T-helper 1 cell (primary cell): ENCODE measurements at places on chromosomes 1 and 21.
A peak's percentile ranks its signal among the peaks of the same experiment; 100 is the strongest.

GRCh38 chr1:95096218-95096841 is 20.8 kb upstream of the TLCD4 start:
- DNase-seq: no peak

- DNase-seq: no peak
Measured at GRCh38 chr1:119286587-119287181, 81.9 kb upstream of the HAO2 start.

GRCh38 chr1:22331618-22332423 is 119.8 kb upstream of the ZBTB40 start:
- no peak for DNase-seq

GRCh38 chr1:152986578-152986977 is 2.7 kb downstream of the SPRR1A start:
- no peak for DNase-seq

GRCh38 chr1:162855461-162856150 is 5.4 kb downstream of the CCDC190 start:
- DNase-seq: no peak

- no peak for DNase-seq
Measured at GRCh38 chr1:55443175-55443915, 228.2 kb upstream of the USP24 start.

GRCh38 chr1:199084293-199084692 is 445.5 kb downstream of the PTPRC start:
- DNase-seq: no peak

DNA sequence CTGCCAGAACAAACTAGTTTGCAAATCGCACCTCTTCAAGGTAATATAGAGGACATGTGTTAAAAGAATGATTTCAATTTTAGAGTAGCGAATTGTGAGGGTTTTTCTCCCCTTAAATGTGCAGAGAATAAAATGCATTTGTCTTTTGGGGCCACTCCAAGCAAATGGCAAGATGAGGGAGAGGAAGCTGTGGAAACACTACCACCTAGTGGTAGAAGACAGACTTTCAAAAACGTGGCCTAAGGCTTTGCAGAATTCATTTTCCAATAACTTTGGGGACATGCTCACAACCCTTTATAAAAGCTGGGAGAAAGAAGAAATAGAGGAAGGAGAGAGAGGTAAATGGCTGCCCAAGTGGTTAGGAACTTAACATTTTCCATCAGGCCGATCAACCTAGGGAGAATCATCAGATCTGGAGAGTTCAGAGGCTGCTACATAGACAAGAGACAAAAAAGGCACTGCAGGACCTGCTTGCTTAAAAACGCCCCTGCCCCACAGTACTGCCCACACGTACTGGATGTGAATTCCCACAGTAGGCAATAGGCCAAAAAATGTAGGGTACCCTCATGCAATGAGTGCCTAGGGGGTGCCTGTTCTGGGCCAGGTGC is 15.7 kb upstream of the RCAN1 start:
- peak; percentile 56 for DNase-seq

DNA sequence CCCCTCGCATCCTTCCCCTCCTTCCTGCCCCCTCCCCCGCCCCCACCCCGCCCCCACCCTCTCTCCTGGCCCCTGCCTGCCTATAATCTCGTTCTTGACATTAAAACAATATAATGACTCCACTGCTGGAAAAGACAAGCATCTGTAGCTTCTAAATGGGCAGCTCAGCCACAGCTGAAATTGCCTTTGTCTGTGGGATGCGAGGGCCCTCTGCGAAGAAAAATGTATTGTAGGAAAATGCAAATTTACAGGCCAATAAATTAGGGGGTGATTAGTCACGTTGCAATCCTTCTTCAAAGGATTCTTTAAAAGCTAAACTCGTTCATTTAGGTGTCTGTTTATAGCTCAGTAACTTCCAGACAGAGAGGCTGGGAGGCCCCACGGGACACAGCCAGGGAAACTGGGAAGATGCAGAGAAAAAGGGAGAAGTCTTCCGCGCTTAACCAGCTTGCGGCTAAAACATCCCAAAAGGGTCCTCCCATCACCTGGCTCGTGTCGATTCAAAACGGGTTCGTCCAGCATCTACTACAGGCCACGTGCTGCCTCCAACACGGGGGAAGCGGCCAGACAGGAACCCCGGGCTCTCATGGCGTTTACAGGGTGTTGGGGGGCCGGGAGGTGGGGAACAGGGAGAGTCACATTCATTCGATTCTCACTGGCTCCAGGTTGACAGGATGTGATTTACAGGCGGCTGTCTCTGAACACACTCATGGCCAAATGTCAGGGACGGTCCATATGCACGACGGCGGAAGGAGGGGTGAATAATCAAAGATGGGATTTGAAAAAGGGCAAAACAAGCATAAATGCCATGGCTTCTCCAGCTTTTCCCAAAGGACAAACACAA is 100.5 kb upstream of the ZBTB40 start:
- no peak for DNase-seq

GRCh38 chr21:27513825-27514224 is 546.9 kb upstream of the ADAMTS5 start:
- no peak for DNase-seq

GRCh38 chr1:235725434-235725833 is 75.8 kb upstream of the GNG4 start:
- no peak for DNase-seq

DNA sequence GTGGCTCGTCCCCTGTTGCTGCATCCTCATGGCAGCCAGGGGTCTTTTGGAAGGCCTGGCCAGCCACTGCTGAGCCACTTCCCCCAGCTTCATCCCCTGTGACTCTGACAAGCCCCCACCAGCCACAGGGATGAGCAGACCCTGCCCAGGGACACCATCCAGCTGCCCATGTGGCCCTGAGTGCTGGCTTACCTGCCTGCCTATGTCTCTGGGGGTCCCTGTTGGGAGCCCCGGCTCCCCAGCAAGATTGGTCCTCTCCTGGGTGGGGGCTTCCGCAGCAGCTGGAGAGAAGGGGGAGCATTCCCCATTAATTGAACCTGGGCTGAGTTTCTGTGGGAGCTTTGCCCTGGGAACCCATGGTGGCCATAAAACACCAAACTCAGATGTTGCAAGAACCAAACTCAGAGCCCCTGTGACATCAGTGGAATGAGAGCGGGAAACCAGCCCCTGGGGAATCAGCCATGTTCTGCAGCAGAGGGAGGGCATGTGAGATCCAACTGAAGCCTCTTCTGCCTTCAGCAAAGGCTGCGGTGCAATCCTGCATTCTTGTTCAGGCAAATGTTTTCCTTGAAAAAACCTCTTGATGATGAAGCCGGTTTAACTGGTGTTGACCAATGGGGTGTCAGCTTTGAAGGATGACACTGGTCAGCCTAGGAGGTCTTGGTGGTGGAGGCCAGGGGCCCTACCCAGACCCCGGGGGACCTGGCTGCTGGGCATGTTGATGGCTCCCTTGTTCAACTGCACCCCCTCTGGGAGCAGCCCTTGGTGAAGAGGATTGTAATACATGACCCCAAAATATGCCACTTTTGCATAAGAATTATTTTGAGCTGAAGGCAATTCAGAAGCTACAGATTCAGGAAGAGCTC is 28.3 kb upstream of the COL18A1 start:
- no peak for DNase-seq

DNA sequence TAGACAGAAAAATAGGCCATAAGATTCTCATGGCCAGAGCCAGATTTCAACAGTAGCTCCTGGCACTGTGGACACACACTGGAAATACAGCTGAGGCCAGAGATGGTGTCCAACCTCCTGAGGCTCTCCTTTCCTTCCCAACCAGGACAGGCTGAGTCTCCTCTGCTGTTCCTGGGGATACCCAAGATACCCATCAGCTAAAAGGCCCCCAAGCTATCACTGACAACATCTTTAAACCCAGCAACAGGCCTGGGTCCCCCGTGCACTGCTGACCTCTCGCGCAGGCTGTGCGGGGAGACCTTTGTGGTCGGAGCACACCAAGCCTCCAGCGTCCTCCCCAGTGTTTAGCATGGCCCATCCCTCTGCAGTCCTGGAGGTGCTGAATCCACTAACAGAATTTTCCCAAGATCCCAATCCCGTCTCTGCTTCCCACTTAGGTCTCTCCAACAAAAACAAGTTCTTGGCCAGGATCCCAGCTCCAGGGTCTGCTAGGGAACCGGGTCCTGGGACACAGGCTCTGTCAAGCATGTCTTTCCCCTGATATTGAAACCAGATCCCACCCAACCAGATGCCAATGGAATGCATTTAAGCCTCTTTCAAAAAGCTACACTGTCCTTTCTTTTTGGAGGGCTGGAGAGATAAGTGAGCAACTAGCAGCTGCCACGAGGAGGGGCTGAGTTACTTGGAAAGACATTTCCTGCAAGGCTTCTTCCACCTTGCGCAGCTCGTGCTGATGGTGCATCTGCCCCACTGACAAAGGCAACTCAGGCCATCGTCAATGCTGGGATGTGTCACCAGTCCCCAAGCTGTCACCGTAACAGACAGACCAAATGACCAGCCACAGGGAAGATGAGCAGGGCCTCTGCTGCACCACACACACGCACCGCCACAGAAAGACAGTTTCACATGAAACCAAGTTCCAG is 73.2 kb downstream of the BCAR3 start:
- DNase-seq: no peak

GRCh38 chr1:94925561-94926125 is 1.3 kb downstream of the CNN3 start:
- DNase-seq: no peak

DNA sequence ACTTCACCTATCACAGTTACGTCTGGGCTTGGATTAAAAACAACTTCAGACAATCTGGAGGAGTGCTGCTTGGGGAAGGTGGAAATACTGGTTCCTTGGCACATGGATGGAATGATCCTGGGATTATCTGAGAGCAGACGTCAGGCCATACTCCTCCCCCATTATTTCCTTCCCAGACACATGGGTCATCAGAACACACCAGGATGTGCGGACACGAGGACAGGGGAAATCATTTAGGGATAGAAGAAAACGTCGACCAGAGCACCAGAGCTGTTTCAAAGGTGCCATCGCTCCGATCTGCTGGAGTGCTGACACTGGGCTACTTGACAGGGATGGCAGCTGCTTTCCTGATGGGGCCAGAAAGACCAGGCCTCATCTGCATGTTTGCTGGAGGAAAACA is 31.8 kb upstream of the ANGPTL7 start:
- no peak for DNase-seq

- no peak for DNase-seq
Measured at GRCh38 chr1:225654688-225655508, 2.0 kb upstream of the ENAH start.

DNA sequence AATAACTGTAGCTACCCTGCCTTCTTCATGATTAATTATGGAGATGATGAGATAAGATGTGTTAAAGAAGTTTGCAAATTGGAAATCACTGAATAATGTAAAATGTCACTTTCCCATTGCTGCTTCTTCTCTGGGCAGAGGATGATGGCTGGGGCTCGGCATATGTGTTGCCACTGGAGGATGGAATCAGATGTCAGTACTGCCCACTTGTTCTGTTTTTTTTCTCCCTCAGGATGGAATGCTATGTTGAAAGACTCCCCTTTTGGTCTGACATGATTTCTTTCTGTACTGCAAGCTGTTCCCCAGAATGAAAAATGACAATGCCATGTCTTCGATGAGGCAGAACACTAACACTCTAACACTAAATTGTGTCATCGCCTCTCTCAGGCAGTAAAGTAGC is 373.9 kb upstream of the SPAG17 start:
- DNase-seq: no peak

- peak; percentile 48 for DNase-seq
Measured at GRCh38 chr21:42818328-42818749, 61.0 kb downstream of the WDR4 start.

GRCh38 chr1:68213843-68214242 is 18.5 kb downstream of the WLS start:
- DNase-seq: no peak

GRCh38 chr1:218430822-218431221 is 85.7 kb downstream of the TGFB2 start:
- DNase-seq: no peak

DNA sequence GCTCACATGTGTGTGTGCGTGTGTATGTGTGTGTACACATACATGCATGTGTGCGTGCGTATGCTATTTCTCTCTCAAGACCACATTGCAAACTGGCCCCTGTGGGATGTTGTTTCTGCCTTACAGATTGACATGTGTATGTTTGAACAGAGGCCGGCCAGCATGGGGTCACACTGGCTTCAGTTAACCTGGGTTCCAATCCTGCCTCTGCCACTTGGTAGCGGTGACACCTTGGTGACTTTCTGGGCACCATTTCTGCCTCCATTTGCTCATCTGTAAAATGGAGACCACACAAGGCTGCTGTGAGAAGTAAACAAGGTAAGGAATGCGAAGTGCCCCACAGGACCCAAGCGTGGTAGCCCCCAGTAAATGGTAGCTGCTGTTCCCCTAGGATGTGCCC is 51.7 kb downstream of the TCP10L start:
- DNase-seq: no peak

- no peak for DNase-seq
Measured at GRCh38 chr1:96376846-96377245, 344.7 kb upstream of the PTBP2 start.

GRCh38 chr21:33800753-33801423 is 114.7 kb downstream of the ATP5PO start:
- DNase-seq: no peak

- no peak for DNase-seq
Measured at GRCh38 chr1:8625491-8625890, 191.9 kb downstream of the RERE start.

DNA sequence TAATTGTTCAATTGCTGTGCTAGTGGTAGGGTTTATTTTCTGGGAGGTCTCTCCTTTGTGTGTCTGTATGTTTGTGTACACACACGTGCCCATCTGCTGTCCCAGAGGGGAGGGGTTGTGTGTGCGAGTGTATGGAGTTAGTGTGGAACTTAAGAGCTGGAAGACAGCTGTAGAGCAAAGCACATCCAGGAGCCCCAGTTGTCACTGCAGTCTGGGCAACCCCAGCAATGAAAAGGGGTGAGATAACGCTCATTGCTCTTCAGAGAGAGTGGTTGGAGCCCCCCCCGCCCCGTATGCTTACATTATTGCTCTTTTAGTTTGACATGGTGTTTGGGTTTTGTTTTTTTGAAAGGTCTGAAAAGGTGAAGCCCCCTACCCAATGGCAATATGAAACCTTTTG is 36.9 kb downstream of the NCF2 start:
- DNase-seq: no peak

- DNase-seq: no peak
Measured at GRCh38 chr21:17536381-17536780, 23.5 kb downstream of the CXADR start.

- DNase-seq: no peak
Measured at GRCh38 chr1:217140041-217140901, 417.0 kb upstream of the ESRRG start.

- DNase-seq: no peak
Measured at GRCh38 chr21:41769111-41769510, 2.3 kb upstream of the RIPK4 start.

GRCh38 chr1:21586846-21587601 is 77.8 kb downstream of the ALPL start:
- DNase-seq: no peak

GRCh38 chr1:33758698-33759097 is 105.2 kb upstream of the HMGB4 start:
- DNase-seq: no peak

- no peak for DNase-seq
Measured at GRCh38 chr1:181593042-181593441, 109.7 kb downstream of the CACNA1E start.

- no peak for DNase-seq
Measured at GRCh38 chr1:15465674-15466073, 9.1 kb downstream of the CELA2A start.

- DNase-seq: no peak
Measured at GRCh38 chr1:210377731-210378333, 49.1 kb downstream of the HHAT start.
